NCI-H526 (cell line): ENCODE measurements at places on chromosomes 12 and 14.

DNA sequence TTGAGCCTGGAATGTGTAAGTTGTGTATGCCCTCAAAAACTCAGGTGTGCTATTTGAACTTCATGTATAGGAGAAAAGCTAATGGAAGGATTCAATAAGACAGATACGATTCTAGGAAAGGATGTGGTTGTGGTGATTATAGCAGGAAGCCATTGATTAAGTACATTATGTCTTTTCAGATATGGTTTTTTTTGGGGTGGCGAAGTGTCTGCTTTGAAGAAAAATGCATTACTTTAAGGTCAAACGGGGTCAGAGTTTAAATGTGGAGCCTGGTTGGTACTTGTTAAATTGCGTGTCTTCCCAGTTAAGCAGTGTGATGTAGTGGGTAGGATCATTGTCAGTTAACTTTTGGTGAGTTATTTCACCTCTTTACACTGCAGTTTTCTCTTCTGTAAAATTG is 13.0 kb upstream of the NUP107 start:
- DNase-seq: no peak

DNA sequence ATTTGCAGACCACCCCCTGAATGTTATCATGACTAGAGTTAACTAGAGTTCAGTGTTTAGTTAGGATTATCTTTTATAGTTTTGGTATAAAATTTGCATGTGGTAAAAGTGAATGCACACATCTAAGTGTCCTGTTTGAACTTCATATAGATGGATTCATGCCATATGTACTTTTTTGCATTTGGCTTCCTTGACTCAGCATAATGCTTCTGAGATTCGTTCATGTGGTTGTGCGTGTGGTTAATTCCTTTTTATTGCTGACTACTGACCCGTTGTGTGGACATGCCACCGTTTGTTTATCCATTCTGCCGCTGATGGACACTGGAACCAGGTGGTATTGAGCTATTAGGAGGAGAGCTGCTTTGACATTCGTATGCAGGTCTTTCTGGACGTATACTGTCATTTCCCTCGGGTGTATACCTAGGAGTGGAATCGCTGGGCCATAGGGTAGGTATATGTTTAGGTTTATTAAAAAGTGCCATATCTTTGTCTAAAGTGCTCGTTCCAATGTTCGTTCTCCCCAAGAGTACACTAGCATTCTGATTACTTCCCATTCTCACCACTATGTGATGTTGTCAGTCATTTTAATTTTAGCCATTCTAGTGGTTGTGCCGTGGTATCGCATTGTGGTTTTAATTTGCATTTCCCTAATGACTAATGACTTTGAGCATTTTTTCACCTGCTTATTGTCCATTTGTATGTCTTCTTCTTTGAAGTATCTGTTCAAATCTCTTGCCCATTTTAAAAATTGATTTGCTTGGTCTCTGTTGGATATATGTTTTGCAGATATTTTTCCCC is 37.7 kb downstream of the RIN3 start:
- DNase-seq: peak; percentile 48

DNA sequence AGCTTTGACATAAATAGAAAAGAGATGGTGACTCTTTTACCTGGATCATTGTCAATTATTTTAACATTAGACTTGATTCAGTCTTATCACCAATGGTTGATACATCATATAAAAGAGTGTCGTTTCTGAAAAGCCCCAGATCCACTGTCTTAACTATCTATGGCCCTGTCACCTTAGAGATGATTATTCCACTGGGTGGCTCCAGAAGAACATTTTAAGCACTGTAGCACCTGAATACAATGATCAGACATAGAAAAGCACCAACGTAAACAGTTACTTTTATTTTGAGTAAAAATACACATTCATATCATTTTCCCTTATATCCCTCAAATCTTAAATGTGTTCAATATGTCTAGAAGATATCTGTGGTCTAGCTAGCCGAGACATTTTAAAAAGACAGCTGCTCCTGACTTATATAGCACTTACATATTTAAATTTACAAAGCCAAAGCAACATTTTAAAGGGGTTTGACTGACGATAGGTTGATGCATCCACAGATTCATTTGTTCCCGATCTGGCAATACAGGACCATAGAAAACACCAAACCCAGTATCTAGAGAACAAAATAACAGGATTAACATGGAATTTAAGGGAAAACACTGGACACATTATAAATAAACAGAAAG is 32.9 kb downstream of the TSPAN8 start:
- DNase-seq: no peak

GRCh38 chr14:104690861-104691455 is 1.5 kb downstream of the INF2 start:
- no peak for DNase-seq

GRCh38 chr14:92898566-92899131 is 24.3 kb upstream of the CHGA start:
- no peak for DNase-seq

DNA sequence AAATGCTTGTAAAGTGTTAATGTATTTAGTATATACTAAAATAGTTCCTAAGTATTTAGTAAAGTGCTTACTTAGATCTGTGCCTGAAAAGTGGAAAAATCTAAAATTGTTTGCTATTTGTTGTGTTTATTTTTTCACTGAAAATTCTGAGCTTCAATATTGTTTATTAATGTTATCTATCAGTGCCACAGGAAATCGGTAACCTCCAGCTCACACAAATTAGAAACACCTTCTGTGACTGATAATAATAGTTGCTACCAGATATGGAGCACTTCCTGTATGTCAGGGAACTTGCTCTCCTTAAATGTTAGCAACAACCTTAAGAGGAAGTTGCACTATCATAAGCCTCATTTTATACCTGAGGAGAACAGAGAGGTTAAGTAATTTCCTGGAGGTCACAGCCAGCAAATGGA is 723 bp upstream of the LRP10 start:
- no peak for DNase-seq

DNA sequence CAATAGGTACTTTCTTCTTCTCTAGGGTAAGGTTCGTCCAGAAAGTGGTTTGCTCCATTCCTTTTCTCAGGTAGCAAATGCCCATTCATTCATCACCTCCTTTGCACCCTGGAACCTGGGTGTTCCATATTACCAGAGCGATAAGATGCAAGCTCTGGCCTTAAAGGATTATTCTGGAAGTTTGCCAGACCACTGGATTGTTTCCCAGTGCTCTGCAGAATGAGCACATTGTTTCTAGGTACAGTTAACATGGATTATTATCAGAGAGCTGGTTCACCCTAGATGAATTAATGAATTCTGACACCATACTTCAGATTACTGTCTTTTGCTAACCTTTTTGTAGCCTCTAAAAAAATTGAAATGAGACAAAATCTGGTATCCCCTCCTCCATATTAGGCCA is 170.9 kb upstream of the BMP4 start:
- DNase-seq: no peak

- no peak for DNase-seq
These were observed 33.9 kb downstream of the SCARB1 start for GRCh38 chr12:124829708-124830304.

DNA sequence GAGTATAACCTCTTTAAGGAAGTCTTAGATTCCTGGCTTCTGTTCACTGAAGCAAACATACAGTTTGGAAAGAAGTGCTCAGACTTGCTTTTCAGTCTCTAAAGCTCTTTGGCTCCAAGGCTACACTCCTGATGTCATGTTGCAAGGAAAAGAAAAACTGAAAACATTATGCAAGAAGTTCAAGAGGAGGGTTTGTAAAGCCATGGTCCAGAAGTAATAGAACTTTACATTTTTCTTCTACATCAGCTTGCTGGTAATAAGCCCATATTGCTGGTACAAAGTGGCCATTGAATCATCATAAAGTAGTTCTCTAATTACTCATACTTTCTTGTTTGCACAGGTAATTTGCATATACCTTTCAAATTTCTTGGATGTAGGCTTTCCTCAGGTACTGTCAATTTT is 83.6 kb downstream of the BBS10 start:
- DNase-seq: no peak

- peak; percentile 72 for DNase-seq
These were observed 64.2 kb downstream of the LLPH start for GRCh38 chr12:66066137-66066928.

DNA sequence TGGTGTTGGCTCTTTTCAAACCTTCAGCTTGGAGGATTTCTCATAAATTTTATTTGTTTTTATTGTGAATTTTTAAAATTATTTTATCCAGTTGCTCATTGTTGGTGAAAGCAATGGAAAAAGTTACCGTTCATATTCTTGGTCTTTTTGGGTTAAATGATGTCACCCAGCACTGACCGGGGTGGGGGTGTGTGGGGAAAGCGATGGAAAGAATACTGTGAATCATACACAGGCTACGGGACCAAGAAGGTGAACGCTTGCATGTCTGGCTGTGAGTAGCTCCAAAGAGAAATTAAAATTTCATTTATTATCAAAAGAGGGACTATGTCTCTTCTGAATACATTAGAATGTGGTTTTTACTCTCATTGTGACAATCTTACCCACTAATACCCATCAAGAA is 430.1 kb downstream of the AEBP2 start:
- no peak for DNase-seq

DNA sequence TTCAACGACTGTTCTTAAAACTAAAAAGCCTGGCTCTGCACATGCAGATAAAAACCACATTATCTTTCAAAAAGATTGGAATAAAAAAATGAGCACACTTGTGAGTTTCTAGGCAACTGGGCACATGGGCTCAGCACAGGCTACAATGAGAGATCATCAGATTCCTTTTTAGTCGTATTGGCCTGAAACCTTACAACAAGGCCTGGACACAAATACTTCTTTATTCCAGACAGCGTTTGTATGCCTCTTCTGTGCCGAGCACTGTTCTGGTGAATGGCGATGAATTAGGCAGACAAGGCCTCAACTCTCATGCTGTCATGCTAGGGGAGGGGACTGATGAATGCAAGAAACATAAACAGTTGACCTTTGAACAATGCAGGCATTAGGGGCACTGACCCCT is 463.0 kb downstream of the AACS start:
- DNase-seq: no peak

DNA sequence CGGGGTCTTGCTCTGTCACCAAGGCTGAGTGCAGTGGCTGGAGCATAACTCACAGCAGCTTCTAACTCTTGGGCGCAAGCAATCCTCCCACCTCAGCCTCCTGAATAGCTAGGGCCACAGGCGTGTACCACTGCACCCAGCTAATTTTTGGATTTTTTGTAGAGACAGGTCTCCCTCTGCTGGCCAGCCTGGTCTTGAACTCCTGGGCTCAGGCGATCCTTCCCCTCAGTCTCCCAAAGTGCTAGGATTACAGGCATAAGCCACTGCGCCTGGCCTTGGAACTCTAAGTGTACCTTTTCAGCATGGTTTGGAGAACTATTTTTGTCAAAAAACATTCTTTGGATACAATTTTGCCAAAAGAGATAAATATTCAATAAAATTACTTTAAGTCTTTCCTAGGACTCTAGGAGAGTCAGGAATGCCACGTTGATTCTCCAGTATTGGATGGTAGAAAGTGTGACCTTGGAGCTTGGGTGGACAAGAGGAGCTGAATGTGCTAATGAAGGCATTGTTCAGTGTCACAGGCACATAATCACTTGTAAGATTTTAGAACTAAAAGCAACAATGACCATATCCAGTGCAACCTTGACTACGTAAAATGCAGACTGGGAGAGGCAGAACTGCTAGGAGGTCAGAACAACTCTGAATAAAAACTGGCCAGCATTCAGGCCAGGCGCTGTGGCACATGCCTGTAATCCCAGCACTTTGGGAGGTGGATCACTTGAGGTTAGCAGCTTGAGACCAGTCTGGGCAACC is 2.8 kb downstream of the SRSF9 start:
- peak; percentile 52 for DNase-seq

- DNase-seq: no peak
These were observed 25.4 kb upstream of the C14orf180 start for GRCh38 chr14:104554088-104554607.

DNA sequence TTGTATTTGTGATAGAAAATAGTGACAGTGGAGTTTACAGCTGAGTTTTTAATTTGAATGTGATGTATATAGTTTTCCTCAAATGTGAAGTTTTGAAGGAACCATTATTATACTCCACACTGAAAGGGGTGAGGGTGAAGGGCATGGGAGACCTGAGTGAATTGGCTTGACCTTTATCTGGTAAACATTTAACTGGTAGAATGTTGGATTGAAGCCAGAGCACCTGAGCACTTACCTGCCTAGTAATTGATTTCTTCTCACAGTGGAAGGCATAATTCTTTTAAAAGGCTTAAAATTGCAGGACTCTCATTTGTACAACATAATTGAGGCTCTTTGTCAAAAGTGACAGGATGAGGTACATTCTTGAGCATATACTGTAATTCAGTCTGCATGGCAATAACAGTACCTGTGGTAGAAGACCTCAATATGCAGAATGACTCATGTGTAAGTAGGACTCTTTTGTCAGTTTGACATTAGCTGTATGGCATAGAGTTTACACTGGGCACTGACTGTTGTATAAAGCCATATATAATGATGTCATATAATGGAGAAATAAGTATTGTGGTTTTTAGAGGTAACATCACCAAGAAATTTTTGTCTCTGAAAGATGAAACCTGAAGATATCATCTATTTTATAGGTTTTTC is 309.6 kb downstream of the TMTC2 start:
- DNase-seq: no peak

GRCh38 chr12:127957001-127957660 is 309.8 kb upstream of the TMEM132C start:
- peak; percentile 12 for DNase-seq

- DNase-seq: peak; percentile 17
These were observed 46.6 kb downstream of the PPP2R5C start for GRCh38 chr14:101808020-101808641.

DNA sequence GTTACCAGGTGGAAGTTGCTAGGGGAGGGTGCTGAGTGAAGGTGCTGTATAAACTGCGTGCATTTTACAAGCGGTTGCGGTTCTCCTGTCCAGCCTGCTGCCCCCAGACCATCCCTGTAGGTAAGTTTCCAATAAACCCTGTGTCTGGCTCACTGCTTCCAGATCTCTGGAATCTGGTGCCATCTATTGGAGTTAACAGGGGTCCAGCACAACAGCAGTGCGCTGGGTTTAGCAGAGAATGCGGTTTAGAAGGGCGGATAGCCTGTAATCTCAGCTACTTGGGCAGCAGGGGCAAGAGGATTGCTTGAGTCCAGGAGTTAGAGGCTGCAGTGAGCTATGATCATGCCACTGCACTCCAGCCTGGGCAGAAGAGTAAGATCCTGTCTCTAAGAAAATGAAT is 4.9 kb downstream of the AACS start:
- peak; percentile 22 for DNase-seq

DNA sequence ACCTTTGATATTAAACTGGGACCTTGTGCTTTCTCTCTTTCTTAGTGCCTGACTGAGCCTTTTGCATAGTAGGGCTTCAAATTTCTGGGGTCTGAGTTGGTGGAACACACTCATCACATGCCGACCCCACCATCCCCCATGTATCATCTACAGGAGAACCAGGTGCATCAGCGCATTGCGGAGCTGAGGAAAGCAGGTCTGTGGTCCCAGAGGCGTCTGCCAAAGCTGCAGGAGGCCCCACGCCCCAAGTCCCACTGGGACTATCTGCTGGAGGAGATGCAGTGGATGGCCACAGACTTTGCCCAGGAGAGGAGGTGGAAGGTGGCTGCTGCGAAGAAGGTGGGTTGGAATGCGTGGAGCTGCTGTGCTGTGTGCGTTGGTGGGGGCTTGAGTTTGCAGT is 37.8 kb downstream of the EP400 start:
- DNase-seq: no peak
